Activated CD4-positive, alpha-beta T cell treated with anti-CD3 and anti-CD28 coated beads, Interleukin-2, amount 10 ng/mL, durations not matched to agents 24 days and 14 days (primary cell): ENCODE measurements at places on chromosomes 11 and 22. TPM values are rescaled to one million over a fixed set of nuclear protein-coding genes. Genes with fewer than 3 reads are reported as not detected.

Gene SCGB2A2
- not detected in 2 replicates for total RNA-seq

Gene EHF
- not detected in 2 replicates for total RNA-seq

Gene FXYD2
- 1.1 and 1.9 TPM in 2 replicates for total RNA-seq

Gene DEFB131B
- total RNA-seq = not detected in 2 replicates

Gene KLHL35
- 1.7 and 2.0 TPM in 2 replicates for total RNA-seq

Gene OR9G1
- total RNA-seq = not detected in 2 replicates

Gene BRSK2
- total RNA-seq = 0.84 and 0.97 TPM in 2 replicates

Gene OR8K1
- total RNA-seq = not detected in 2 replicates

Gene TMPRSS13
- 1.2 and 1.5 TPM in 2 replicates for total RNA-seq

- H3K4me3 ChIP-seq = no peak overlapping the region
- no peaks in the 10 kb centered on the region for H3K4me1 ChIP-seq
- no peaks in the 10 kb centered on the region for H3K36me3 ChIP-seq
- H3K27ac ChIP-seq = no peak overlapping the region
- H3K27me3 ChIP-seq = no peaks in the 10 kb centered on the region
- DNase-seq = no peak
Observed at GRCh38 chr22:30861688-30862552, 106.7 kb downstream of the MORC2 start.

- peaks cover 9% of the 10 kb centered on the region for H3K4me1 ChIP-seq
- peak; percentile 62 for DNase-seq
- no peak overlapping the region for H3K4me3 ChIP-seq
Observed at GRCh38 chr11:15150507-15150906, 35.8 kb downstream of the INSC start.

DNA sequence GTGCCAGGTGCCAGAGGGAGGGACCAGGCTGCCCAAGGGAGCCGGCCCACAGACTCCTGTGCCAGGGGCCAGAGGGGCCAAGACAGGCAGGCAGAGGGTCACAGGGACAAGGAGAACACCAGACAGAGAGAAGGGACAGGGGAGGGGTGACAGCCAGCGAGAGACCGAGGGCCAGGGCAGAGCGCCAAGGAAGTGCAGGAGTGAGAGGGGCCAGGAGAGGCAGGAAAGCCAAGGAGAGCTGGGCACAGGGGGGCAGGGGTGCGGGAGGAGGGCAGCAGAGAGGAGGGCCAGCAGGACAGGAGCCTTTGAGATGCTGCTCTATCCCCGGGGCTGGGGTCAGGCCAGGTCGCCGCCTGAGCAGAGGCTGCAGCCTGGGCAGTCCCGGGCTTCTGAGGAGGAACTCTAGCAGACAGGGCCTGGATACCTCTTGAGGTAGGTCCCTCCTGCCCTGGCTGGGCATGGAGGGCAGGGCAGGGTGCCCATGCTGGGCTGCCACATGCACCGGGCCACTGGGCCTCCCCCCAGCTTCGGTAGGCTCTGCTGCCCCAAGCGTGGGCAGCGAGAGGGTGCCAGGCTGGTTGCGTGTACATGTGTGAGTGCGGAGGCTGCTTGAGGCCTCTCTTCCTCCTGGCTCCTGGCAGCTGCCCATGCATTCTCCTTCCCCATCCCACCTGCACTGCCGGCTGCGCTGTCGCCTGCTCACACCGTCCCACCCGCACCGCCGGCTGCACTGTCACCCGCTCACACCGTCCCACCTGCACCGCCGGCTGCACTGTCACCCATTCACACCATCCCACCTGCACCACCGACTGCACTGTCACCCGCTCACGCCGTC lies 12.2 kb downstream of the LSP1 start:
- H3K27me3 ChIP-seq = no peaks in the 10 kb centered on the region
- DNase-seq = no peak
- peaks cover 25% of the 10 kb centered on the region for H3K36me3 ChIP-seq
- H3K4me1 ChIP-seq = peaks cover 16% of the 10 kb centered on the region

DNA sequence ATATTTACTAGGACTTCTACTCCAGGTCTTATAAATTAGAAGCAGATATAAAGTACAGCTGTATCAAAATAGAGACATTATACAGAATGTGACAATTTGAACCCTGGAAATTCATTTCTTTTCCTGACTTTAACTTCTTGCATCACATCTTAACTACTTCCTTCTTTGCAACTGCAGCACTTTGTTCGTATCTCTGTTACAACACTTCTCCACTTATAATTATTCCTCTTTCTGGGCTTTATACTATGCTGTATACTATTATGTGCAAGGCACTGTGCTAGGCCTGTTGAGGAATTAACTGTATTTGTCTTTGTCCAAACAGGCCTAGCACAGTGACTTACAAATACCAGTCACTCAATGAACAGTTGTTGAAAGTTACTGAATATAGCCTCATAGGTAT lies 1.8 kb upstream of the SLC36A4 start:
- DNase-seq = no peak
- H3K36me3 ChIP-seq = no peaks in the 10 kb centered on the region
- no peak overlapping the region for H3K27ac ChIP-seq
- H3K4me1 ChIP-seq = peaks cover 10% of the 10 kb centered on the region

DNA sequence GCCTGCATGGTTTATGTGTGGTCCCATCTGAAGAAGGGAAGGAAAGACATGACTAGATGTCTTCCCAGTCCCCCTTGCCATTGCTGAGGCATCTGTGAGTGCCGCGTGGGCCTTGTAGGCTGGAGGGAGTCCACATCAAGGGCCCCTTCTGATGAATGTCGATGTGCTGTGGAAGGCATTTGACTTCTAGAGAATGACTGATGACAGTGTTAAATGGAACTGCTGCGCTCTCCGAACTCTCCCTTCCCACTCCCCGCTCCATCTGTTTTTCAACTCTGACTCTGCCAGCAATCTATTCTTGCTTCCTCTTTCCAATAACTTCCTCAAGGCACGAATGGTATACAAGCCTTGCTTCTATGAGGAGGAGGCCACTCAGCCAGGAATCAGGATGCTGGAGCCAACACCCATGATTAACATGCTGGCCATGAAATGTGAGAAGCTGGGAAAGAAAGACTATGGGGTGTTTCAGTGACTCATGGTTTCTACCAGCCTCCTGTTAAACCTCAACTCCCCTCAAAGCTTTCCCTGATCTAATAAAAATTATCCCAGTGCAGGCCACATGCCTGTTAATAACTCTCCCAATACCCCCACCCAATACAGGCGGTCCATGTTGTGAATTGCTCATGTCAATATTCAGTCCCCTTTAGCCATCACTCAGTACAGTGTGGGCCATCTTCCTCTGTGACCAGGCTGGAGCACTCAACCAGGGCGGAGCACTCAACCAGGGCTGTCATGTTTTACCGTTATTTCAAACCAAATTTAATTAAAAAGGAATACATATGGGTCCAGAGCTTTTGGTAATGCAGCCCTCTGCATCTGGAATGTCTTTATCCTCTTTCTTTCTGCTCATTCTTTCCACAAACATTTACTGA lies 46.4 kb upstream of the TBCEL start:
- H3K36me3 ChIP-seq = no peaks in the 10 kb centered on the region
- H3K27me3 ChIP-seq = peaks cover 37% of the 10 kb centered on the region
- H3K4me1 ChIP-seq = no peaks in the 10 kb centered on the region
- DNase-seq = no peak
- no peak overlapping the region for H3K4me3 ChIP-seq

DNA sequence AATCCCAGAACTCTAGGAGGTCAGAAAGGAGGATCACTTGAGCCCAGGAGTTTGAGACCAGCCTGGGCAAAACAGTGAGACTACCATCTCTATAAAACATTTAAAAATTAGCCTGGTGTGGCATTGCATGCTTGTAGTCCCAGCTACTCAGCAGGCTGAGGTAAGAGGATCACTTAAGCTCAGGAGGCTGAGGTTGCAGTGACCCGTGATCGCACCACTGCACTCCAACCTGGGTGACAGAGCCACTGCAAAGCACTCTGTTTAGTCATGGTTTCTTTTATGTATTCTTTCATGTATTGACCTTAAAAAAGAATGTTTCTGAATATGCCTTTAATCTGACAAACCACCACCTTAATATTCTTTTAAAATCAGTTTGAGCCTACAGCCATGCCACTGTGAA lies 52.2 kb downstream of the BIRC2 start:
- H3K27ac ChIP-seq = no peak overlapping the region
- no peak for DNase-seq
- no peak overlapping the region for H3K4me3 ChIP-seq
- H3K27me3 ChIP-seq = no peaks in the 10 kb centered on the region
- peaks cover 37% of the 10 kb centered on the region for H3K4me1 ChIP-seq

- no peak overlapping the region for H3K4me3 ChIP-seq
- H3K36me3 ChIP-seq = no peaks in the 10 kb centered on the region
- H3K4me1 ChIP-seq = no peaks in the 10 kb centered on the region
- peaks cover 17% of the 10 kb centered on the region for H3K27me3 ChIP-seq
Observed at GRCh38 chr11:32233276-32233675, 142.4 kb downstream of the RCN1 start.

DNA sequence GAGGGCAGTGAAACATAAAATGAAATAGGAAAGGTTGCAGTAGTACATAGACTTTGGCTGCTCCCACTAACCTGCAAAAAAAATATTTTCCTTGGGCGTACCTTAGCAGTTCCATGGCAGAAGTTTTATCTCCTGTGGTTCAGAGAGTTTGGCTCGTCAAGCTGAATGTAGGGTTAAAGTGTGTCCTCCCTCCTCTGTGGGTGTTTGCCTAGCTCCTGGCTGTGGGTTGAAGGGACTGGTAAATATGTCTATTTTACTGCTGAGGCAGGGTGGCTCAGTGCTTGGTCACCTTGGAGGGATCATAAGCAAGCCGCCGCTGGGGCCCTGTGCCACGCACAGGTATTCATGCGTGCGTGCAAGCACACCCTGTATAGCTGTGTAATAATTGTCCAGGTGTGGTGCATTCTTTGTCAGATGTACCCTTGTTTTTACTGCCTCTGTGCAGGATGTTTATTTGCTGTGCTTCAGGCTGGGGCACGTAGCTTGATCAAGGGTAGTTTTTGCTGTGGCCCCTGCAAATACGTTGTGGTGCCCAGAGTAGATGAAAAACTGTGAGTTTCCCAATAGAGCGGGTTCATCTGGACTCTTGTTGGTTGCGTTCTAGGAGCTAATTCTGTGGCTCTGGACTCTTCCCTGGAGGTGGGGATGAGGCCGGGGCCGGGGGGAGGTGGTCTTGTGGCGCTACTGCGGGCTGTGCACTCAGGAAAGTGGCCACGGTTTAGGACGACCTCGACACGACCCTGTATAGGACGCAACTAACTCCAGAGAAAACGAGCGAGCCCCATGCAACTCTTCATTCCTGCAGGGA lies 732 bp upstream of the SORL1 start:
- DNase-seq = peak; percentile 77
- H3K27me3 ChIP-seq = no peaks in the 10 kb centered on the region
- H3K36me3 ChIP-seq = peaks cover 28% of the 10 kb centered on the region
- peak overlapping the region; percentile 93 for H3K4me3 ChIP-seq
- peak overlapping the region; percentile 83 for H3K27ac ChIP-seq
- H3K4me1 ChIP-seq = peaks cover 77% of the 10 kb centered on the region

GRCh38 chr11:61264795-61265194 lies 23.8 kb downstream of the PGA5 start:
- H3K4me1 ChIP-seq = no peaks in the 10 kb centered on the region
- no peak overlapping the region for H3K27ac ChIP-seq
- no peak overlapping the region for H3K4me3 ChIP-seq

- H3K4me1 ChIP-seq = no peaks in the 10 kb centered on the region
- no peak overlapping the region for H3K27ac ChIP-seq
- no peaks in the 10 kb centered on the region for H3K36me3 ChIP-seq
- no peak for DNase-seq
- H3K27me3 ChIP-seq = no peaks in the 10 kb centered on the region
Observed at GRCh38 chr11:551131-551530, 9.4 kb downstream of the LMNTD2 start.

DNA sequence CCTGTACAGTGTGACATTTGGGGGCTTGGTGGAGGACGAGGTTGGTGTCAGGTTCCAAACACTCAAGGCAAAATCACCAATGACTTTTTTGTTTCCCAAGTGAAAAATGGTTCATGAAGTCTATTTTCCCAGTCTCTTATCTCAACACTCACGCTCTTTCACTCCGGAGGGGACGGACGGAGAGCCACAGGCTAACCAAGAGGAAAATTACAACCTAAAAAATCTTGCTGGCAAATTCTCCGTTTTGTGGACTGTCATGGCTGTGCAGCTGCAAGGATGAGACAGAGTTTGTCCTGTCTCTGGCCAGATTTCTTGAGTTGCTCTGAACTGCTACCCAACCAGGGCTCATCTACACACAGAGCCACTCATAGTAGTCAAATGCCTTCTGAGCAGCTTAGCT lies 101.2 kb downstream of the ABTB2 start:
- peaks cover 14% of the 10 kb centered on the region for H3K4me1 ChIP-seq
- peaks cover 26% of the 10 kb centered on the region for H3K27me3 ChIP-seq
- DNase-seq = no peak
- no peak overlapping the region for H3K4me3 ChIP-seq

- no peaks in the 10 kb centered on the region for H3K27me3 ChIP-seq
- H3K4me1 ChIP-seq = peaks cover 41% of the 10 kb centered on the region
- H3K4me3 ChIP-seq = no peak overlapping the region
- no peak overlapping the region for H3K27ac ChIP-seq
- no peak for DNase-seq
Observed at GRCh38 chr22:42198226-42198625, 67.6 kb upstream of the CYP2D6 start.

GRCh38 chr11:408154-409007 lies 6.4 kb downstream of the SIGIRR start:
- H3K4me1 ChIP-seq = peaks cover 4% of the 10 kb centered on the region
- H3K4me3 ChIP-seq = no peak overlapping the region
- H3K27me3 ChIP-seq = no peaks in the 10 kb centered on the region
- H3K36me3 ChIP-seq = peaks cover 4% of the 10 kb centered on the region

DNA sequence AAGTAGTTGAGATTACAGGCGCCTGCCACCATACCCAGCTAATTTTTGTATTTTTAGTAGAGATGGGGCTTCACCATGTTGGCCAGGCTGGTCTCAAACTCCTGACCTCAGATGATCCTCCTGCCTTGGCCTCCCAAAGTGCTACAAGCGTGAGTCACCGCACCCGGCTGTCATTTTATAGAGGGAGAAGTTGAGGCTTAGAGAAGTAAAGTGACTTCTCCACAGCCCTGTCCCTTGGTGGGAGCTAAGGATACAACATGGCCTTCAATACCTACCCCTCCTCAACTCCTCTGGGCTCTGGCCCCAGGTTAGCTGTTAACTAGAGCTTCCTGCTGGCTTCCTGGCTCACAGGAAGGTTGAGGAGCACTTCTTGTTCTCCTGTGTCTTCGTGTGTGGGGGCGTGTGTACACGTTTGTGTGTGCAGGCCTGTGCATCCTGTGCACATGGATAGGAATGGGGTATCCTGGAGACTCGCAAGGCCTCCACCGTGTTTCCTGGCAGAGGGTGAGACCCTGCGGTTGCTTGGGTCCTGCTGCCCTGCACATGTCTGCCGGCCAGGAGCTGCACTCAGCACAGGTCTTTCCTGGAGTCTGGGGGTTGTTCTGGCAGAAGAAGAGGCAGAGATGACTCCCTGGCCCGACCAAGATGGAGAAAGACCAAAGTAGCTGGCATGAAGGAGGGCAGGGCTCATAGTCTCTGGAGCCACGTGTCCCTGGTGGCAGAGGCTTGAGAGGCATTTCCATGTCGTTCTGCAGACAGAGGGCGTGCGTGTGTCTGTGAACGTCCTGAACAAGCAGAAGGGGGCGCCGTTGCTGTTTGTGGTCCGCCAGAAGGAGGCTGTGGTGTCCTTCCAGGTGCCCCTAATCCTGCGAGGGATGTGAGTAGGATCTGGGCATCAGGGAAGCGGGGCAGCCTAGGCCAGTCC lies 2.4 kb downstream of the SIDT2 start:
- H3K4me1 ChIP-seq = peaks cover 23% of the 10 kb centered on the region
- DNase-seq = peak; percentile 88
- no peaks in the 10 kb centered on the region for H3K27me3 ChIP-seq
